ENCODE measurements at places on chromosomes 13 and 19.

DNA sequence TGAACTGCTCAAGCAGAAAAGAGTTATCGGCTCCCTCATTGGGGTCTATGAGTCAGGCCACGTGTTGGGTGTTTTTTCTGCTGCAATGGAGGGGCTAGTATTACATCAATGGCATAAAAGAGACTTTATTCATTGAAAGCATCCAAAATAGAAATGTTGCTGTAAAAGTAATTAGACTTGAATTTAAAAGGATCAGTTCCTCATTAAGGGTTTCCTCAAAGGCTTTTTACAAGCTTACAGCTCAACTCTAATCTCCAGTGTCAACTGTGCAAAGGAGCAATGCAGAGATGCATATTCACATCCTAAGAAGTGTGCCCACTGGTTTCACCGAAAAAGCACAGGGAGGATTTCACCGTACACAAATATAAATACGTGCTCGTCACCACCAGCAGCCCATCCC, 300.3 kb downstream of the FOXO1 start:
- no peak for DNase-seq

DNA sequence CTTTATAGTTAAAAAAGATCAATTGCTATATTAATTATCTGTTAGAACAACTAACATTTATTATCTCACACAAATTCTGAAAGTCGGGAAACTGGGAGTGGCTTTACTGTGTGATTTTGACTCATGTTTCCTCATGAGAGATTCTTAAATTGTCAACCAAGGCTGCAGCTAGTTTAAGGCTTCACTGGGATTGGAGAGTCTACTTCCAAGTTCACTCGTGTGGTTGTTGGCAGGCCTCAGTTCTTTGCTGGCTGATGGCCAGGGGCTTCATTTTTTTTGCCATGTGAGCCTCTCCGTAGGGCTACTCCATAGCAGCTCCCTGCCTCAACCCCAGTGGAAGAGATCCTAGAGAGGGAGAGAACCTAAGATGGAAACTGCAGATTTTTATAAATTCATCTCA, 24.5 kb upstream of the LPAR6 start:
- peak; percentile 76 for DNase-seq

DNA sequence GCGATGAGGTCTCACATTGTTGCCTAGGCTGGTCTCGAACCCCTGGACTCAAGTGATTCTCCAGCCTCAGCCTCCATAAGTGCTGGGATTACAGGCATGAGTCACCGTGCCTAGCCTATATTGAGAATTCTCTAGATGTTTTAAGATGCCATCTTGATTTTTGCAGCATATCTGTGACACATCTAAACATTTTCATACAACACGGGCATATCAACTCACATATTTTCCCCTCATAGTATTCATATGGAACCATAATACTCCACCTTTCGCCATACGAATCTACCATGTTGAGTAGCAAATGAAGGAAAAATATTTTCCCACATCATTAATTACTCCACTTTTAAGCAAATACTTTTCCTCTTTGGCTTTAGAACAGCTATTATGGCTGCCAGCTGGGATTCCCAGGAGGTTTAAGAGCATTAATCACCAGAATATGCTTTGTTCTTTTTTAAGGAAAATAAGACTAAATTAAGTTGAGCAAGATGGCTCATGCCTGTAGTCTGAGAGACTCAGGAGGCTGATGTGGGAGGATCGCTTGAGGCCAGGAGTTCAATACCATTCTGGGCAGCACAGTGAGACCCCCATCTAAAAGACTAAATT, 56.9 kb upstream of the GTF2F2 start:
- DNase-seq = no peak

DNA sequence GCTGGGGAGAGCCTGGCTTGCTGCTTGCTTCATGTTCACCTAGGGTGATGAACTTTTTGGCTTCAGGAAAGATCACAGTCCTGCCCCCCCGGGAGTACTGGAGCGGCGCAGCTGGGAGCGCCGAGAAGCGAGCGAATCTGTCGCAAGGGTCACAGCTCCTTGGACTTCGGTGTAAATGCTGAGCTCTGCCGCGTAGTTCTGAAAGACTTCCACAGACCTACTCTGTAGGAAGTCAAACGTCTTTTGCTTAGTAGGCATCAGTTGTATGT, 2.7 kb downstream of the ING1 start:
- DNase-seq = no peak

DNA sequence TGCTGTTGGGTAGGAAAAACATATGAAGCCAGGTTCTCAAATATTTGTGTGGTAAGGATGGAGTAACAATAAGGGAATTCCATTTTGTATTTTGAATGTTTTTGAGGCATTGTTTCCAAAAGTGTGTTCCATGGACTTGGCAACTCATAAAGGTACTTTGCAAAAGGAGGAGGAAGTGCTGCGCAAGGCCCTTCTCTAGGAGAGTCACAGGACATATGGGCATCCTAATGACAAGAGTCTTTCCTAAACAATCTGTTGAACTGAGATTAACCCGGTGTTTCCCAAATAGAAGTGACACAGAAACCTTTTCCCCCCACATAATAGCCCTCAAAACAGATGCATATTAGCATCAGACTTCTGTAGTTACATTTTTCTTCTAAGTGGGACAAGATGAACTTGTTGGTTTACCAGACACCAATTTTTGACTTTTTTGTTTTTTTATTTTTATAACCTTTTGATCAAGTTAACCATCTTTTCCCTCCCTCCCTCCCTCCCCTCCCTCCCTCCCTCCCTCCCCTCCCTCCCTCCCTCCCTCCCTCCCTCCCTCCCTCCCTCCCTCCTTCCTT, 209.3 kb downstream of the PCCA start:
- DNase-seq = no peak

DNA sequence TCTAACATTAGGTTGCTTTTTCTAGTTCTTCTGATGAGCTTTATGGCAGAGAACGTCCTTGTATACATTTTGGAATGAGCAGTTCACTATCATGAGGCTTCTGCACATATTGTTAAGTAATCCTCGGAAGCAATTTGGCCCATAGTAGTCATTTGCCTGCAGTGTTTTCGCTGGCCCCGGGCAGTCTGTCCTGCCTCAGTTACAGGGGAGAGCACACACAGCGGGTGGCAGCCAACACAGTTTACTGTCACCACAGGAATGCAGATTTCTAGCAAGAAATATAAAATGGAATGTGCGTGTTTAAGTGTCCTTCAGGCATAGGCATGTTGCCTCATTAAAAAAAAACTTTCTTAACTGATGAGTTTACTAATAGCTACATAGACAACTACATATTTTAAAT, 71.5 kb upstream of the GJB6 start:
- DNase-seq = no peak

DNA sequence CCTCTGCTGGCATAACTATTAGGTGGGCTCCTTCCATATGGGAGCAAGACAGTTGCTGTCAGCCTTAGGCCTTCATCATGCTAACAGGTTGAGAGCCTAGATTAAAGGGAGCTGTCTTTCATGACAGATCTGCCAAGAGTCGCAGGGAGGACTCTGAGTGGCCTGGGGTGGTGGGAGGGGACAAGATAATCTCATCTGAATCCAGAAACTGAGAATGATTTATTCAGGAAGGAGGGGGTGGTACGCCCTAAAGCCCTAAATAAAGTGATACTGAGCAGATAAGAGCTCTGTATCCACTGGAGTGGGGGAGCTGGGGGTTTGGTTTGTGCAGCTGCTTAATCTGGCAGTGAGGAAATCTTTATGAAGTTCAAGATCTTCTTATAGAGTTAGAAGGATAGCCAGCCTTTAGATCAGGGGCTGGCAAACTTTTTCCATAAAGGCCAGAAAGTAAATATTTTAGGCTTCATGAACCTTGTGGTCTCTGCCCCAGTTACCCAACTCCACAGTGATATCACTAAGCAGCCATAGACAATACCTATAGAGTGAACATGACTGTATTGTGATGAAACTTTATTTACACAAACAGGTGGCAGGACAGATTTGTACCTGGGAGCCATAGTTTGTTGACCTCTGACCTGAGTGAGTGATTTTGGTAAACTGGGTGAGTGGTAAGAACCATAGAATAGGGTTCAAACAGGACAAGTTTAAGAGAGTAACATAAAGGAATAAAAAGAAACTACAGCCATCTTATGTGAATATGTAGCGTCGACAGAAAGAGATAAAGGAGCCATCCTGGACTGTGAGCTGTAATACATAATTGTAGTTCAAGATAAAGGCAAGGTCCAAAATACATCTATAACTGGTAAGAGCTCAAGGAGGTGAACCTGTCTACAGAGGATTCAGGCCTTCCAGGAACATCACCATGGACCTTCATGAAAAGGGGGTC, 9.8 kb upstream of the STK24 start:
- DNase-seq = no peak

- no peak for DNase-seq
Observed at GRCh38 chr13:87671753-87672605, 808 bp downstream of the SLITRK5 start.

GRCh38 chr19:1282588-1283206, 3.0 kb upstream of the EFNA2 start:
- no peak for DNase-seq

DNA sequence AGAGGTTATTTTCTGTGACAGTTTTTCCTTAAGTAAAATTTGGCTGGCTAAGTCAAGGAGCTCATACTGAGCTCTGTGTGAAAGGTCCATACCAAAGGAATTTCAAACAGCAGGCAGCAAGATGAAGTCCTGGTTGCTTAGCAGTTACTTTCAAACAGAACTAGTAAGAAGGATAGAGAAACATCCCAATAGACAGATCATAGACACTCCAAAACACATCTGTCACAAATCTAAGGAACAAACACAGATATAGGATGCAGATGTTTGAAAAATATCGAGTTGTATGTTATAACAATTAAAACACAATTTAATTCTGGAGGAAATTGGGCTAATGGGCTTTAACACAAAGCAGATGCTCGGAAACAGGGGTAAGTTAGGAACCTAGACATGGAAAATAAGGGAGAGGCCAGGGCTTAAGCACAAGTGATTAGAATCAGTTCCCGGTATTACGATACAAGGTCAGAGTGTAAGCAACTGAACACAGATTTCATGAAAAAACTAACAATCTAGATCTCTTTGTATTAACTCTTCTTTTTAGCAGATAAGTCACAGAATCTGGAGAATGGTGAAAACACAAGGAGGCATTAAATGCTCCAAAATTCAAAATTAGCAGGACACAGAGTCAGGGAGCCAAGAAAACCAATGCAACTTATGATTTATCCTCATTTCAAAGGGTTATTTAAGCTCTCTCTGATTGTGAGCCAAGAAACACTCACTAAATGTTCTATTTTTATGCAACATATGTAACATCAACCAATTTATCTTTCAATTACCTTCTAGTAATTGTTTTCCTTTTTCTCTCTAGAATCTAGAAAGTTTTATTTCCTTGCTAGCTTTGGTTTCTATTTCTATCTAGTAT, 1992.9 kb upstream of the PCDH20 start:
- no peak for DNase-seq

Measured in left ventricle myocardium inferior (tissue), 1 donor.